ENCODE measurements at places on chromosomes 2 and 18.

DNA sequence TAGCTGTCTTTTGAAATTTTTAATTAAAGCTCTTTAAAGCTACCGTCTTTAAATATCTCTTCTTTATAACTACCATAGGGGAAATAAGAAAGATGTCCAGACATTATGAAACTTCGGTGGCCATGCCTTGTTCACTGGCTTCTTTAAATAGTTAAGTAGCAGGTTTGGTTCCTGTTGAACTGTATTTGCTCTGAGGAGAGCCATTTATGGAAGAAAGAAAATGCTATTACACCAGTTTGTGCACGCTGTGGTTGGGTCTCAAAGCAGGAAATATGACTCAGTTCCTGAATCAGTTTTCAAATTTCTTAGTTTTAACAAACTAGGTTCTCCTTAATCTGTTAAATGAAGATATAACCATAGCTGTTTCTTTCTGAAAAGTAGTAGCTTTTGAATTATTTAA is 12.2 kb downstream of the ARPC2 start:
- no peak for DNase-seq

GRCh38 chr2:143690235-143690634 is 561.0 kb downstream of the ARHGAP15 start:
- no peak for DNase-seq

DNA sequence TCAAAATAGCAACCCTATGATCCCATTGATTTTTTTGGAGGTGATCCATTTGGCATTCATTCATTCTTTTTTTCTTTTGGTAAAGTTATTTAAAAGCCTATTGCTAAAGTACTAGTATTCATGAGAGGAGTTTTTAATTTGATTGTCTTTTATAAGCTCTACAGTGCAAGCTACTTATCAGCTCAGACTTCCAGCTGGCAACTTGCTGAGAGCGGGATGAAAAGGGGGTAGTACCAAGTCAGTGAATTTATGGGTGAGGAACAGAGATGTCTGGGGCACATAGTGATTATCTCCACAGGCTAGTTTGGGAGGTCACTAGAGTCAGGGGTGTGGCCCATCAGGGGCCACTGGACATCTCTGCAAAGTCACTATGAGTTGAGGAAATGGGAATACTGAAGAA is 202.4 kb downstream of the PIK3C3 start:
- DNase-seq = no peak

DNA sequence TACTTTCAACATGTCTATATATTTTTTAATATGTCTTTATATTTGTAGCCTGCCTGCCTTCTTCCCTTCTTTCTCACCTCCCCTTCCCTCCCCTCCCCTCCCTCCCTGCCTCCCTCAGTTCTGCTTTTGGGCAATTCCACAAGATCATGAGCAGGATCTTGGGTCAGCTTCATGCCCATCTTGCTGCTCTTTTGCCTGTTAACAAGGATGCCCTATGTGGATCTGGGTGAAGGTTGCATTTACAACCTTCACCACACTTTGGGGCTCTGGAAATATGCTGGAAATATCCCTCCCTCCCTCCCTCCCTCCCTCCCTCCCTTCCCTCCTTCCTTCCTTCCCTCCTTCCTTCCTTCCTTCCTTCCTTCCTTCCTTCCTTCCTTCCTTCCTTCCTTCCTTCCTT is 334.1 kb upstream of the FAM98A start:
- no peak for DNase-seq

DNA sequence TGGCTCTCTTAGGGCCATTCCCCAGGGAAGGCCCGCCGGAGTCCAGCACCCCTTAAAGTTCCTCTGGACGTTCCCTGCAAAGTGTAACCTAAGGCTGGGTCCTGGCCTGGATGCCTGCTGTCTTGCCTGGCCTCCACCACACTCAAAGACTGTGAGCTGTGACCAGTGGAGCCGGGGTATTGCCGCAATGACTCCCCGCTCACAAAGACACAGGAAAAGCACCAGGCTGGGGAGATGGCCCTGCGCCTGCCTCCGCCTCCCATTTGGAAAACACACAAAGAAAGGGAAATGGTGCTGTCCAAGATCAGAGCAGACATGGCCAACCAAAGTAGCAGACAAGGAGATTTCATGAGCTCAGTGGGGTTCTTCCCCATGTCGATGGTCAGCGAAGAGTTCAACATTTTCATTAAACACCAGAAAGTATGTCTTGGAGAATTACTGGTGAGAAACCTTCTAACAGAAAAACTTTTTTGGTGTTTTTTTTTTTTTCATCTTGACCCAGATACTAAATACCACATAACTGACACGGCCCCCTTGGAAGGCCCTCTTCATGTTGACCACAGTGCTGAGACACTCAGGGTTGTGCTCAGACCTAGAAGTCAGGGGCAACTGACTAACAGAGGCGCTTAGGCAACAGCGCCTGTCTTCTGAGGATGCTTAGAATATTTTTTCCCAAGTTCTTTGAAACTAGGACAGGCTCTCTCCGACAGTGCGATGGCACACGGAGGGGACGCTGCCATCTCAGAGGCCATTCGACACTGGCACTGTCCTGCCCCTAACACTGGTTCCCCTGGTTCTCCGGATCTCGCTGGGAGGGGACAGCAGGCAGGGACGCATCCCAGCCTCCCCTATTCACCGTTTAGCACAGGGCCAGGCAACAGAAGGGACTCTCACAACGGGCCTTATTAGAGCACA is 226.4 kb upstream of the ID2 start:
- DNase-seq = no peak

GRCh38 chr2:241560162-241560882 is 1.8 kb downstream of the BOK start:
- DNase-seq = no peak

DNA sequence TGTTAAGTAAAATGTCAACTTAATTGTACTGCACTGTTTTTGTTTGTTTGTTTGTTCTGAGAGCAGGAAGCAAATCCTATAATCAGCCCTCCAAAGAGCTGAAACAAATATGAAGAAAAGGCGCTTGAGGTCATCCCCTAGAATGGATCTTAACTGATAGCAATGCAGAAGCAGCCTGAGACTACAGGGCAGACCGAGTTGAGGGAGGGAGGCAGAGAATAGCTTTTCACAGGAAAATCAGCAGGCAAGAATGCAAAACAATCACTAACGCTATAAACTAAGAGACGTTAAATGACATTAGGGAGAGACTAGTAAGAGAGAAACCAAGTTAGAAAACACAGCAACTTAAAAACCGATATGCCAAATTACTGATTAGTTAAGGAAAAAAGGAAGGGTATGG is 37.2 kb downstream of the GALNT1 start:
- DNase-seq = no peak

DNA sequence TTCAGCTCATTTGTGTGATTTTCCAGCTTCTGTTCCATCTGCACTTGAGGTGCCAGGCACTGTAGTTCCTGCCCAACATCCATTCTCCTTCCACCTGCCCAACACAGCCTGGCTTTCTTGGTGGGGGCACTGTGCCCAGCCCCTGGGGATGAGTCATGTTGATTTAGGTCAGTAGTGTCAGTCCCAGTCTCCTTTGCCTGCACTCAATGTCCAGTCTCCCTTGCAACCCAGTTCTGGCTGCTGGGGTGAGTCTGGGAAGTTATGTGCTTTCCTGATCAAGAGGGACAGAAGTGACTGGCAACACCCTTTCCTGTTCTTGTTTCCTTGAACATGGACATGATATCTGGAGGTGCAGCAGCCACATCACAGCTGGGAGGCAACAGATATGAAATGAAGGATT is 1.5 kb upstream of the ASB18 start:
- no peak for DNase-seq

DNA sequence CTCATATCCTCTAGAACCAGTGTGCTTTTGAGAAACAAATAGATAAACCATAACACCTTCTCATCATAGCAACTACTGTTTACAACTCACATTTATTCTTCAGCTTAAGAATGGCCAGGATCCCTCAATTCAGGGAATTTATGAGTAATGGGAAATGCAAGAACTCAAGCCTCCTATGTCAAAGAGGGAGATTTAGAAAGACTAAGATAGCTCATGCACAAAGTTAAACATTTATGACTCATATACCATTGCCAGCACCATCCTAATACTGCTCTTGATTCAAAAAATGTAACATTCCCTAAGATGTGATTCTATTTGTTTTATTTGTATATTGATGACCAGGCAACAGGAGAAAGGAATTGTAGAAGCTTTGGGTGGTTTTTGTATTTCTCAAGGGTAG is 172.8 kb downstream of the CYP26B1 start:
- no peak for DNase-seq

DNA sequence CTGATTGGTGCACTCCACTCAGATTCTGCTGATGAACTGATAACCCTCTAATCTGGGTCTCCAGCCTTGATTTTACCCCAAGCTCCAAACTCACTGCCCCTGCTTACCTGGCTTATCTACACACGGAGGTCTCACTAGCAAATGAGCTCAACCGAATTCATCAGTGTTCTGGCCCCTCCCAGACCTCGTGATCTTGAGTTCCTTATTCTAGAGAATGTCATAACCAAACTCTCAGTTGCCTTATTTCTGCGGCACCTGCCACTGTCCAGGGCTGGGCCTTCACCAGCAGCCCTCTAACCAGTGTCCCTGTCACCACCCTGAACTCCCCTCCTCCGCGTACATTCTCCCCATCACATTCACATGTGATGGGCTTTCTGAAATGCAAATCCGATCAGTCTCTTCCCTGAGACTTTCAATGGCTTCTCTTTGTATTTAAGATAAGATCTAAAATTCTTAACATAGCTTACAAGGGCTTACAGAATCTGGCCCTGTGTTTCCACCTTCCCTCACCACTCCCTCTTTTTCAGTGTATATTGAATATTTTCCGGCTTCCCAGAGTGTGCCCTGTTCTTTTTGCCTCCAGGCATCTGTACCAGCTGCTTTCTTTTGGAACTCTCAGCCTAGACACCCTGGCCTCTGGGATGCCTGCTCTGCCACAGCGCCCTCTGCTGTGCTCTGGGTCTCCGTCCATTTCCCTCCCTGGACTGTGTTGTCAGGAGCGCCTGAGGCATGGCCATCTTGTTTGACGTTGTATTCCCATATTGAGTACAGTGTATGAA is 31.1 kb downstream of the NAB1 start:
- peak; percentile 76 for DNase-seq

DNA sequence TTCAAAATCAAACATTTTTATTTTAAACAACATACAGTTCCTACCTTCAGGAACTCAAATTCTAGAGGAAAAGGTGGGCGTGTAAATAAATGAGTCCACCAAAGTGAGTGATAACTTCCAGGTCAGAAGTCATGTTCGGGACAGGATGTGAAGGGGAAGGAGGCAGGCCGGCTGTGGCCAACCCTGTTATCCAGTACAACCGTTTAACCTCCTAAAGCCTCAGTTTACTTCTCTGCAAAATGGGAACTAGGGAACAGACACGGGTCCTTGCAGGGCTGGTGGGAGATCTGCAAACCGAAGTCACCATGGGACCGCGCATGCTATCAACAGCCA is 373 bp downstream of the EIPR1 start:
- DNase-seq = no peak

- no peak for DNase-seq
These were observed 56.5 kb upstream of the EDAR start for GRCh38 chr2:109045505-109045904.

DNA sequence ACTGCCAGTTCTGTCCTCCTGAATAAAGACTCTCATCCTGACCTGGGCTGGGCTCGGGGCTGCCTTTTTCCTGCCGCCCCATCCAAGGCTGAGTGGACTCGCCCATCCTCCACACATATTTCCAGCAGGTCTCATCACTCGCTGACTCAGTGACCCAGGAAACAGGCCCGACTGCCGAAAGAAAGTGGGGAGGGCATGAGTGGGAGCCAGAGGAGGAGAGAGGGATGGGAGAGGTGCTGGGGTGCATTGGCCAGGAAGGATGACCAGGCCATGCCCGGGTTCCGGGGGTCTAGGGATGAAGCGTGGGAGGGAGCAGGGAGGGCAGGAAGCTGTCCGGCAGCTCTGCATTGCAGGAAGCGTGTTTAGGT is 66.7 kb downstream of the TWIST2 start:
- no peak for DNase-seq

GRCh38 chr2:74093426-74093825 is 54.3 kb downstream of the BOLA3 start:
- no peak for DNase-seq

- DNase-seq = no peak
These were observed 52.6 kb downstream of the SH3BP4 start for GRCh38 chr2:235004329-235004903.

GRCh38 chr2:70328921-70329561 is 27.2 kb upstream of the FAM136A start:
- no peak for DNase-seq

DNA sequence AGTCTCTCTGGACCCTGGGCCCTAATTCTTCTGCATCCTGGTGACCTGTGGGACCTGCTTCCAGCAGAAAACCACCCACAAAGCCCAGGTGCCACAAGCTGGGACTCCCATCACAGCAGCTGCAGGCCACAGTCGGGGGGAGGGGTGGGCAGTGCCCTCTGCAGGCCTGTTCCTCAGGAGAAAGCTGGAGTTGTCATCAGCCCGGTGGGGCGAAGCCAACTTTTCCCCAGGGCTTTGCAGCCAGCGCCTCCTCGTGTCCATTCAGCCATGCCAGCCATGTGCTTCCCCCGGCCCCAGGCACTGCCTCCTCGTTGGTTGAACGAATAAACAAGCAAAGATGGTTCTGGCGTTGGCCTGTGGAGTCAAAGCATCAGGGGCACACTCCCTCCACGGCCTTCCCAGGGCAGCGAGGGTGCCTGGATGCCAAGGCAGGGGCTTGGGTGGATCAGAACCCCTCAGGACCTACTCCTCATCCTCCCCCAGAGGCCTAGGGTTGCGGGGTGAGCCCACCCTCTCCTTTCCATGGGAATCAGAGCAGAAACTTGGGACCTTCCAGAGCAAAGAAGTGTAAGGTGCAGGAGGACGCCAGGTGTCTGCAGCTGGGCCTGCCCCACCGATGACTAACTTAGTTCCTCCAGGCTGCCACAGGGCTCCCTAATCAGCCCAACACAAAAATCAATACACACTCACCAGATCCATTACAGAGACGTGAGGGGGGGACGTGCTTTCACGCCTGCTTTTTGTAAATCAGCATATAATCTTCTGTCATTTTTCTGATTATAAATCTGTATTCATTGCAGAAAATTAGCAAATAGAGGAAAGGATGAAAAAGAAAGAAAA is 75.7 kb upstream of the RAB6C start:
- DNase-seq = peak; percentile 71

DNA sequence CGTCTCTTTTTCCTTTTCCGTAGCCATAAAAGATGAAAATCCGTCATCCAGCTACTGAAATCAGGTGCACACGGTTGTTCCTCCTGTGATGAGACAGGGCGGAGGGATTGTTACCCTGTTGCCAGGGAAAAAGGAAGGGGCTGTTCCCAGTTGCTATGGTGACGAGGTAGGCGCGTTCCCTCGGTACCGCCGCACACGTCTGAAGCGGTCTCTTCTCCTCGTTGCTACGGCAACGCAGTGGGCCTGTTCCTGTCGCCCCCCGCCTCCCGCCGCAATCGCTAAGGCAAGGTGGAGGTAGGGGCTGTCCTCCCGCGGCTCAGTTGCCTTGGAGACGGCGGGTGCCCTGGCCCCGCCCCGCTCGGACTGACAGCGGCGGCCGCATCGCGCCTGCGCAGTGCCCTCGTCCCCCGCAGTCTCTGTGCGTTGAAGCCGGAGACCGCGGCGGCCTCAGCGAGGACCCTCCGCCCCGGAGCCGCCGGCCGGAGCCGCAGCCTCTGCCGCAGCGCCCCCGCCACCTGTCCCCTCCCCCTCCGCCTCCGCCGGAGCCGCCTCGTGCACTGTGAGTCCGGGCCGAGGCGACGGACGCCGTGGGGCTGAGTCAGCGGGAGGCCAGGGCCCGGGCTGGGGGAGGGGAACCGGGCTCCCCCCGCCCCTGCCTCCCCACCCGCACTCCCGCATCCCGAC is at the start of gene MAPRE3:
TSS of gene MAPRE3 (plus strand) at position 394 of the 684 bp plus-strand sequence. CDS start 51,582 bp downstream, outside the sequence.
- DNase-seq = peak; percentile 97

- DNase-seq = no peak
These were observed 75.2 kb downstream of the COBLL1 start for GRCh38 chr2:164766216-164766953.
